ENCODE measurements at places on chromosomes 2 and 18.

GRCh38 chr2:205684871-205685313 lies 2.6 kb downstream of the NRP2 start:
- DNase-seq = no peak
- peaks cover 22% of the 10 kb centered on the region for H3K27me3 ChIP-seq
- H3K36me3 ChIP-seq = no peaks in the 10 kb centered on the region
- H3K27ac ChIP-seq = no peak overlapping the region
- peaks cover 2% of the 10 kb centered on the region for H3K4me1 ChIP-seq

GRCh38 chr2:6968319-6969100 lies 51.3 kb downstream of the RNF144A start:
- no peak for DNase-seq
- no peaks in the 10 kb centered on the region for H3K36me3 ChIP-seq
- H3K27me3 ChIP-seq = no peaks in the 10 kb centered on the region
- no peak overlapping the region for H3K27ac ChIP-seq
- no peaks in the 10 kb centered on the region for H3K4me1 ChIP-seq

GRCh38 chr2:201363857-201364560 lies 6.9 kb upstream of the FLACC1 start:
- DNase-seq = peak; percentile 42
- H3K27ac ChIP-seq = no peak overlapping the region
- H3K4me3 ChIP-seq = no peak overlapping the region
- no peaks in the 10 kb centered on the region for H3K27me3 ChIP-seq

- H3K4me3 ChIP-seq = no peak overlapping the region
- H3K36me3 ChIP-seq = no peaks in the 10 kb centered on the region
- H3K27ac ChIP-seq = no peak overlapping the region
- DNase-seq = no peak
- H3K27me3 ChIP-seq = no peaks in the 10 kb centered on the region
Observed at GRCh38 chr2:147520817-147521216, 324.0 kb upstream of the ACVR2A start.

- H3K27me3 ChIP-seq = no peaks in the 10 kb centered on the region
- no peak for DNase-seq
- no peak overlapping the region for H3K4me3 ChIP-seq
- no peak overlapping the region for H3K27ac ChIP-seq
- H3K36me3 ChIP-seq = no peaks in the 10 kb centered on the region
Observed at GRCh38 chr2:204885747-204886146, 340.5 kb downstream of the PARD3B start.

DNA sequence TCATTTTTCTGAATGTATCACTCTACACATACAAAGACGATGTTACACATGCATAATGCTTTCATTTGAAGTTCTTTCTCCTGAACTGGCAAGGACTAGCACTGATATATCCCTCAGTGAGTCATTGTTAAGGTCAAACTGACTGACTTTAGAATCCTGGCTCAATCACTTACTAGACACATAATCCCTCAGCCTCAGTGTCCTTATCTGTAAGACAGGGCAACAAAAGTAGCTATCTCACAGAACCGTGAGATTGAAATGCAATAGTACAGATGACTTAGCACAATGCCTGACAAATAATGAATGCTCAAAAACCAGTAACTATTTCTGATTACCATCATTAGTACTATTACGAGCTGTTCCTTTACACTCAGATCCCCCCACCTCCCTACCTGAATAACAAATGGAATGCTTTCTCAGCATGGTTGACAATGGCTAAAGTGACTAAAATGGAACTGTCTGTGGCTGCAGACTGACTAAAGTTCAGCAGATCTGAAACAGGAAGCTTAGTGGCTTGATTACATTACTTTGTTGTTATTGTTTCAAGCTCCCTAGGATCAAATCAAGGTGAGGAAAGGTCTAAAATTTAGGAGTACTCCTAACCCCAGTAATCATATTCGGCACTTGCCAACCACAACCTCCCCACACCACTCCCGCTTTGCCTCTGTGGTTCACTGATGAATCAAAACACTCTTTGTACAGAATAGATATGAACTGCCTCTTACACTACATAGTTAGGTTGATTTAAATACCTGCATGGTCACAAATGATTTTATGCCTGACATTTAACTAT lies 35.8 kb upstream of the CACNB4 start:
- H3K27ac ChIP-seq = no peak overlapping the region
- DNase-seq = no peak
- H3K4me1 ChIP-seq = peaks cover 2% of the 10 kb centered on the region
- no peaks in the 10 kb centered on the region for H3K27me3 ChIP-seq

DNA sequence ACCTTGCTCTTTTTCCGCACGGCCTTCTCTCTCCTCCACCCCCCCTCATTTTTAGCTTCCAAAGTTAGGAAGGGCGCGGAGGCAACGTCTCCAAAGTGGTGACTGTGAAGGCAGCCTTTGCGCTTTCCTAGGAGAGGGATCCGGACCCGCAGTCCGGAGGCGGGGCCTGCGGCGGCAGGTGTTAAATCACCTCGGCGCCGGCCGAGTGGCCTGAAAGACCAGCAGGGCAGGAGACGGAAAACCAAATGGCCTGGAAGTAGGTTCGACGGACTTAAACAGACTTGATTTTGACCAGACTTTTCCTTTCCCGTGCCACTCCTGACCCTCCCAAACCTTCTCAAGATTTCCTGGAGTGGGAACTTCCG lies 615 bp downstream of the GORASP2 start:
- DNase-seq = no peak
- H3K36me3 ChIP-seq = peaks cover 11% of the 10 kb centered on the region
- H3K4me1 ChIP-seq = peaks cover 12% of the 10 kb centered on the region
- H3K27ac ChIP-seq = peak overlapping the region; percentile 88
- no peaks in the 10 kb centered on the region for H3K27me3 ChIP-seq

DNA sequence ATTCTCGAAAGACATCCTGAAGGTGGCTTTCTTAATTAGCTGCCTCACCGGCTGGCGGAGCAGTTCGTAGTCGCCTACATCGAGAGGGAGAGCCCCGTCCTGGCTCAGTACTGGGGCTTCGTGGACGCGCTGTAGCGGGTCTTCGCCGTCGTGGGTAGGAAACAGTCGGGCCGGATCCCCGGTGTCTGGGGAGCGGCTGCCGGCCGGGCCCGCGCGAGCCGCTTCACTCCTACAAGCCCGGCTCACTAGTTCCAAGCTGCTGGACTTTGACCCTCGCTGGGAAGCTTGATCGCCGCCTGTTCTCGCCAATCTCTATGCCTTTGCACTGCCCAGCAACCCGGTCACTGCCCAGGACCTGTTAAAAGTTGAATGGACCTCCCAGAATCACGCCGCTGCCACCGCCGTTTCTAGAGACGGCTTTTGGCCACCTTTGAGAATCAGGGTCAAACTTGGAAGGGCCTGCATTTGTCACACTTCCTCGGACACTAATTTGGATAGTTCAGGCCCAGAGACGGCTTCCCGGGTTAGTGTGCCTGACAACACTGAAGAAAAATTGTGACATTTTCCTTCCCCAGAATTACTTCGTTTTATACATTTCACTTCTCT lies 41.4 kb upstream of the AKAIN1 start:
- no peak for DNase-seq
- no peaks in the 10 kb centered on the region for H3K27me3 ChIP-seq
- H3K4me1 ChIP-seq = peaks cover 7% of the 10 kb centered on the region
- peak overlapping the region; percentile 85 for H3K27ac ChIP-seq
- no peaks in the 10 kb centered on the region for H3K36me3 ChIP-seq

- no peaks in the 10 kb centered on the region for H3K27me3 ChIP-seq
- H3K4me1 ChIP-seq = no peaks in the 10 kb centered on the region
- DNase-seq = no peak
- H3K36me3 ChIP-seq = no peaks in the 10 kb centered on the region
Observed at GRCh38 chr2:240595381-240596079, 9.0 kb downstream of the CAPN10 start.

DNA sequence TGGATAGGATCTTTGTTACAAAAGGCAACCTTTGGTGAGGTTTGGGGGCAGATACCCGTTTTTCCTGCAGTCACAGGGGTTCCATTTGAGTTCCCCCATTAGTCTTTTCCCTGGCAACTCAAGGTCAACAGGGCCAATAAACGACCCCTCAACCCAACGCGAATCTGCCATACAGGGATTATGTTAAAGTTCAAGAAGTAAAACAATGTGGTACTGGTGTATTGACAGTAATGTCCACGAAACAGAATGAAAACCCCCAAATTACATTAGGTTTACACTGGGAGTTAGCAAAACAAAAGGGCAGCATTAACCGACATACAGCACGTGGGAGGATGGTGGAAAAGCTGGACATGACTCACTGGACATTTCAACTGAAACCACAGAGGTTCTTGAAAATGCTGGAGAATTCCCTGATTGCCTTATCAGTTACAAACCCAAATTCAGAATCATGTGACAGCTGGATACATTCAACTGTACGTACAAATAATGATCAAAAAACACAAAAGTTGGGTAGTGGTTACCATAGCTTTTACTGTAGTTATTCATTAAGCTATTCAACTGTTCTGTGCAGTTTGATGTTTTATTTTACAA lies 4.9 kb upstream of the IMP4 start:
- H3K4me1 ChIP-seq = peaks cover 12% of the 10 kb centered on the region
- no peaks in the 10 kb centered on the region for H3K36me3 ChIP-seq
- H3K27ac ChIP-seq = peak overlapping the region; percentile 69
- peak overlapping the region; percentile 80 for H3K4me3 ChIP-seq

DNA sequence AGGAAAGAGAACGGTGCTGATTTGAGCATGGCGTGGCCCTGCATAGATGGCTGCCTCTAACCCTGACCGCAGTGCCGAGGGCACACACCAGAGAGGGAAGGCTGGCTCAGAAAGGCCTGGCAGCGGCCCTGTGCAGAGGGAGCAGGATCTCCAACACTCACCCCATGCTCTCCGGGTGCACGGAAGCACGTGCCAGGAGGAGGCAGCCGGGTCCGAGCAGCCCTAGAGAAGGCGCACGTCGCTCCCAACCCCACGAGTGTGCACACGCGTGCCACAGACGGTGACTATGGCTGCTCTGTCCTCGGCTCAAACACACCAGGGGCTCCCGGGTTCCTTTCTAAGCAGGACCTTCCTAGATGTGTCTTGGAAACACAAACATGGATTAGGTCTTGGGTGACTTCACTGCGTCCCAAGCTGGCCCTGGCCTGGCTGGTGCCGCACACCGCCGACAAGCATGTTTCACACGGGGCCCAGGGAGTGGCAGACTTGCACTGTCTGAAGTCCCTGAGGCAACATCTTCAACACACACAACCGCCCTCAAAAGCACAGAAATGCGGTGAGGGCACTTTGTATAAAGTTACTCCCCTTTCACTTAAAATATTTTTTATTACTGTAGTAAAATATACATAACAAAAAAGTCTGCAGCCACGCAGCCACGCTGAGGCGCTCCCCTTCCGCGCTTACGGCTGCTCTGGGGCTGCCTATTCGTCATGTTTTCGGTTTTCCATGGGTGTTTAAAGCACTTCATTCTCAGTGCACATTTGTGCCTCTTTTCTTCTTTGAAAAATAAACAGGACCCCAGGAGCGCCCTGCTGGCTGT lies 110.0 kb downstream of the ZNF516 start:
- no peaks in the 10 kb centered on the region for H3K27me3 ChIP-seq
- no peaks in the 10 kb centered on the region for H3K4me1 ChIP-seq
- DNase-seq = no peak
- H3K4me3 ChIP-seq = no peak overlapping the region
- no peaks in the 10 kb centered on the region for H3K36me3 ChIP-seq
- no peak overlapping the region for H3K27ac ChIP-seq

- no peak overlapping the region for H3K27ac ChIP-seq
- H3K27me3 ChIP-seq = peaks cover 22% of the 10 kb centered on the region
- H3K4me1 ChIP-seq = no peaks in the 10 kb centered on the region
- no peak for DNase-seq
- H3K4me3 ChIP-seq = no peak overlapping the region
Observed at GRCh38 chr18:13207294-13207693, 11.3 kb upstream of the LDLRAD4 start.

GRCh38 chr2:175626796-175627195 lies 375.3 kb downstream of the LNPK start:
- no peak overlapping the region for H3K27ac ChIP-seq
- H3K4me1 ChIP-seq = no peaks in the 10 kb centered on the region
- no peaks in the 10 kb centered on the region for H3K27me3 ChIP-seq
- no peaks in the 10 kb centered on the region for H3K36me3 ChIP-seq

GRCh38 chr2:85503851-85504777 lies 34.9 kb upstream of the MAT2A start:
- H3K4me1 ChIP-seq = peaks cover 52% of the 10 kb centered on the region
- peak overlapping the region; percentile 93 for H3K27ac ChIP-seq
- H3K36me3 ChIP-seq = no peaks in the 10 kb centered on the region
- no peaks in the 10 kb centered on the region for H3K27me3 ChIP-seq
- H3K4me3 ChIP-seq = no peak overlapping the region

DNA sequence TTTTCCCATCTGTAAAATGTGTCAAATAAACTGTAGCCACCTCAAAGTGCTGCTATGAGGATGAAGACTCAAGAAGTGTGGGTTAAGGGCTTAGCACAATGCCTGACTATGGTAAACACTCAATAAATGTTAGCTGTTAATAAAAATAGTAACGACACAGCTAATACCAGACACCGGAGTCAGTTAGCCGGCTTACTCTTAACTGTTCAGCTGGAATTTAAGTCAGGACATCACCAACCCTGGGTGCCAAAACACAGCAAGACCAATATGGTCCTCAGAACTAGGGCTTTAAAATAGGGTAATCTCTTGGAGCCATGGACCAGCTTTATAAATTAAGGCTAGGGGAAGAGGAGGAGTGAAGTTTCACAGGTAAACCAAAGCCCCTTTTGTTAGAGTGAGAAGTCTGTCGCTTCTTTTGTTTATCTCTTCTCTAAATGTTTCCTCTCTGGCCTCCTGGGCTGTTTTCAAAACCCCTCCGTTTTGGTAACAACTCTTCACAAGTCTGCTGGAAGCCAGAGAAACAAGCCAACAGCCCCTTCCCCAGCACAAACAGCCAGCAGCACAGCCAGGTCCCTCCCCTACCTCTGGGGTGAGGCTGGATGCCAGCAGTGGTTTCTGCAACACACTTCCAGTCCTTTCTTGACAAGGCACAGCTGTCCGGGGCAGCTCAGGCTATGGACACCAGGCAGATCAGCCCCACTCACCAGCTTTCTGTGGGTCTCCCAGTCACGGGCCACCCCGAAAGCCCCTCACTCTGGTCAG lies 13.8 kb upstream of the FZD7 start:
- H3K4me3 ChIP-seq = no peak overlapping the region
- H3K27ac ChIP-seq = no peak overlapping the region
- no peaks in the 10 kb centered on the region for H3K4me1 ChIP-seq
- no peaks in the 10 kb centered on the region for H3K27me3 ChIP-seq
- no peak for DNase-seq
- H3K36me3 ChIP-seq = no peaks in the 10 kb centered on the region

- no peak overlapping the region for H3K4me3 ChIP-seq
- H3K36me3 ChIP-seq = no peaks in the 10 kb centered on the region
- H3K4me1 ChIP-seq = no peaks in the 10 kb centered on the region
- no peaks in the 10 kb centered on the region for H3K27me3 ChIP-seq
- H3K27ac ChIP-seq = no peak overlapping the region
Observed at GRCh38 chr2:15851076-15851693, 89.2 kb upstream of the MYCN start.

DNA sequence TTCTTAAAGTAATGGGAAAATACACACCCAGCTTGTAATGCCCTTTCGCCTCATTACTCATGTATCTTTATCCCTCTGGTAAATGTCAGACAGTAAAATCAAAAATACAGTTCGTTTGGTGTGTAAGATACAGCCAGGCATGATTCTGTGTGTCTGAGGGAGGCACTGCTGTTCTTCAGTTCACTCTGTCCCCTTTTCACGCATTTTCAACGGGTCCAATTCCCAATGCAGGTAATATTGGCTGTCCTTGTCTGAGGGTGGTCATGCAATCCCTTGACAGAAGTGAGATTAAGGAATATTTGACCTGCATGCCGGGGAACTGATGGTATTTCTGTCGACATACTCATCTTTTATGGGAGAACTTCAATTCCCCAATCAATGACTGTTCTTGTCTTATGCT lies 587.2 kb upstream of the NXPH2 start:
- no peak overlapping the region for H3K4me3 ChIP-seq
- no peaks in the 10 kb centered on the region for H3K36me3 ChIP-seq
- H3K27ac ChIP-seq = no peak overlapping the region
- H3K4me1 ChIP-seq = no peaks in the 10 kb centered on the region
